ENCODE measurements at places on chromosomes 1 and 21.

GRCh38 chr1:39214714-39214997 is 10.2 kb downstream of the MACF1 start:
- no peak for DNase-seq

DNA sequence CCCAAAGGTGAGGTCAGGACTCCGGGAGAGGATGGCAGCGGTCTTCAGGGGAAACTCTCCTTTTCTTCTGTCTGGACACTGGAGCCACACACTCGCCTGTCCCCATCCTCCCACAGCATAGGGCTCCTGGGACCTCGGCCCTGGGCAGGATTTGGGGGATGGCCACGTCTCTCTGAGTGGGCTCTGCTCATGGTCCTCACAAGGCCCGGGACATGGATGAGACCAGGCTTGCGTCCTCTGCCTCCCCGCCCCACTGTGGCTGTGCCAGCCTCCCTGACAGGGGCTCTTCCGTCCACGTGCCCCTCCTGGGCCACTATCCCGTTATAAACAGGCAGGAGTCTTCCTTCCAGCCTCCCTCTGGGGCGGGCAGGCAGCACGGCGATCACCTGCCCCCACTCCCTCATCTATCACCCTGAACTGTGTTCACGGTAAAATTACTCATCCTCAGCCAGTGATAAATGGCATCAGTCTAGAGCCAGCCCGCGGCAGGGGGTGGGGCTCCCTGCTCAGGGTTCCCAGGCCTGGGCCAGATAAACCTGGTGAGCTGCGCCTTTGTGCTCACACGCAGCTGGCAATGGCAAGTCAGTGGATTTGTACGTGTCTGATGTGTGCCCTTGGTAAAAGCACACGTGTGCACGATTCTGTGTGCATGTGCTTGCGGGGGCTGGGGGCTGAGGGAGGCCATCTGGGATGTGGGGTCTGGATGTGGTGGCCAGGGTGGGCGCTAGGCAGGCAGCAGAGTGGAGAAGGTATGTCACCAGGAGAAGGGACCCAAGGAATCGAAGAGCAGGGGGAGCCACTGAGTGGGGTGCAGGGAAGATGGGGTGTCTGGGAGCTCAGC is 12.6 kb upstream of the SAMD11 start:
- peak; percentile 87 for DNase-seq

DNA sequence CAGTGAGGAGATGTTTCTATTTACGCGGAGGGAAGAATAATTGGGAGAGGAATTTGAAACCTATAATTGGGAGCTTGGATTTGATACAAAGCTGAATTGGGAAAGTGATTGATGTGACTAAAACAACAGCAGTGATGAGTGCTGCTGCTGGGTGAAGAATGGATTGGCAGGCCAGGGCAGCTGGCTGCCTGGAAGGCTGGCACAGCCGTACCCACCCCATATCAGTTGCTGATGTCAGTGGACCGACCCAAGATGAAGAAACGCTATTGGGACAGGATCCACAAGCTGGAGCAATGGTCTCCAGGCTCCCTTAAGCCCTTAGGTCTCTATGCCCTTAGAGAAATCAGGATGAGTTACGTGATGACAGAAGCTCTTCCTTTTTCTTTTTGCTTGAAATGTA is 47.4 kb downstream of the GRIK1 start:
- DNase-seq: no peak

DNA sequence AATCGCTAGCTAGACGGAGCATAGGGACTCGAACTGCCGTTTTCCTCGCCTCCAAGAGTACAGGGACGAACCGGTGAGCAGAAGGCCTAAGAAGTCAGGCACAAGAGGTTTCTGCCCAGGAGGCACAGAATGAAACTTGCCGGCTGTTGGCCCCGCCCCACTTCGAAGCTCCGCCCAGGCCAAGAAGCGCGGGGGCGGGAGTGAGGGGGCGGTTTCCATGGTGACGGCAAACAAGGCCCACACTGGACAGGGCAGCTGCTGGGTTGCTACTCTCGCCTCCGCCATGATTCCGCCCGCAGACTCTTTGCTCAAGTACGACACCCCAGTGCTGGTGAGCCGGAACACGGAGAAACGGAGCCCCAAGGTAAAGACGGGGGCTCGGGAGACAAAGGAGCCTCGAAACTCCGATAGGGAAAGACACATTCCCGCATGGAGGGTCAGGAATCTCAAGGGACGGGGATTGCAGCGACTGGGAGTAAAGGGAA is at the start of gene DNALI1:
Gene DNALI1, plus strand, starts transcription at position 229 of the 485 bp plus-strand sequence. Its CDS starts 55 bp downstream, at position 284.
- no peak for DNase-seq

GRCh38 chr1:99644279-99645004 is 1.5 kb upstream of the PALMD start:
- no peak for DNase-seq

GRCh38 chr1:176628775-176629174 is 165.8 kb downstream of the PAPPA2 start:
- DNase-seq: no peak

DNA sequence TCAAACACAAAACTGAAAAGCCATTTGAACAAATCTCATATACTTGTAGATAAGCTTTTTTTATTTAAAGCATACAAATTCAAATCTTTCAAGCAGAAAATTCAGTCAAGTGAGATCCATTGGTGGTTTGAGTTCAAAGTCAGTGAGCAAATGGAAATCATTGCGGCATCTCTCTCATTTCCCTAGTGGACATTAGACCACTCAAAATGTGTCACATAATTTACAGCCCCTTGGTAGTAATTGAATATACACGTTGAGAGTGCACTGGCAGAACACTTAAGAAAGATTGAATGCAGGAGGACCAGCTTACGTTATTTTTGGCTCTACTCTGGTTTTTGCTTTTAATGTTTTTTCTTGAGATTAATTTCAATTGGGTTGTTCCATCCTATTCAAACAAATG is 633.7 kb downstream of the USP25 start:
- DNase-seq: no peak

DNA sequence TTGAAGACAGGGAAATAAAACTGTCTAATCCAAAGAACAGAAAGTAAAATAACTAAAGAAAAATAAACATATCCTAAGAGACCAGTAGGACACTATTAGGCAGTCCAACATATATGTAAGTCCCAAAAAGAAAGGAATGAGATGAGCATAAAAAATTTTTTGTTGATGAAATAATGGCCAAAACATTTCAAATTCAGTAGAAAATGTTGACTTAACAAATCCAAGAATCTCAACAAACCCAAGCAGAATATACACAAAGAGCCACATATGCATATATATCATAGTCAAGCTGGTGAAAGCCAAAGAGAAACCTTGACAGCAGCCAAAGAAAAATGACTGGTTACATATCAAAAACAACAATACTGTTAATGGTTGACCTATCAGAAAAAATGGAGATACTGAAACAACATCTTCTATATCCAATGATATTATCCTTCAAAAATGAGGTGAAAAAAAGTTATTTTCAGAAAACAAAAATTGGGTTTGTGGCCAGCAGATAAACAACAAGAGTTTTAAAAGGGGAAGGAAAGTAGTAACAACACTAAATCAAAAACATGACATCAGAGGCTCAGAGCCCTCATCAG is 26.4 kb downstream of the ZNF644 start:
- no peak for DNase-seq

DNA sequence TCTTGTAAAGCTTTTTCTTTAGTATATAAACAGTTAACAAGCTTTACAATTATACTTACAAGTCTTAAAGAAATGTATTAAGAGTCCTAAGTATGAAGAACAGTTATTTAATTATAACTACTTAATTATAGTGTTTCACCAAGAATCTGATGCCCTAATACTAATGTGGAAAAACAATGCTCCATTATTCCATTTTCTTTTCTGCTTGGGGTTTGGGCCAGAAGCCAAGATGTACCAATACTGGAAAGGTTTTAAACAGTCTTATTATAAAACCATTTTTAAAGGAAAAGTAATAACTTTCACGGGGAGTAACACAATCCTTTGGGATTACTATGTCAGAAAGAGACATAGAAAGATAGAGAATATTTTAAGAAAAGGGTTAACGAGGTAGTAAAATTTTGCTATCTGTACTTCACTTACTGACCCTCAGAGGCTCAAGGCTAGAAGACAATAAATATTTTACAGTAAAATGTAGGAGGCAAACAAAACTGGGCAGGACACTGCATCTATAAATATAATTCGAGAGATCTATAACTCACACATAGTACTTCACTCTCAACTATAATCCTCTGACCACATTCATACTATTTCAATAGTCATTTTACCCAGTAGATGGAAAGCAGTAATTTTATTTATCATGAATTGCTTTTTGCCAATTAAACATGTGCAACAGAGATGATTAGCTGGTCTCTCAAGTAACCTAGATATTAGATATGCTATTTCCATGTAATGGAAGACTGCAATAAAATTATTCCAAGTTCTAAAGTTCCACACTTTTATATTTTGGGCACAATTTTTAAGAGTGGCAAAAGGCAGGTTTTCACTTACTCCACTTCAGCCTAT is 63.9 kb downstream of the LTN1 start:
- DNase-seq: no peak

All from A172 (cell line).